ENCODE measurements at places on chromosomes 2 and 18. TPM values are rescaled to one million over a fixed set of nuclear protein-coding genes. Genes with fewer than 3 reads are reported as not detected.

Gene SGPP2
- total RNA-seq: 19.8 TPM

Gene PSMA8
- not detected for total RNA-seq

Gene KCNS3
- total RNA-seq: not detected

Gene SLC5A7
- total RNA-seq: not detected

Gene RAPH1
- total RNA-seq: 0.21 TPM

GRCh38 chr2:171160956-171161740 lies 455 bp upstream of the TLK1 start:
- H3K4me3 ChIP-seq: peak overlapping the region; percentile 91
- peak overlapping the region; percentile 96 for H3K27ac ChIP-seq
- no peaks in the 10 kb centered on the region for H3K36me3 ChIP-seq
- H3K4me1 ChIP-seq: peaks cover 19% of the 10 kb centered on the region
- no peaks in the 10 kb centered on the region for H3K27me3 ChIP-seq

- no peak overlapping the region for H3K4me3 ChIP-seq
- H3K27me3 ChIP-seq: no peaks in the 10 kb centered on the region
- H3K4me1 ChIP-seq: no peaks in the 10 kb centered on the region
- DNase-seq: no peak
Observed at GRCh38 chr2:61141151-61141550, 20.8 kb upstream of the C2orf74 start.

DNA sequence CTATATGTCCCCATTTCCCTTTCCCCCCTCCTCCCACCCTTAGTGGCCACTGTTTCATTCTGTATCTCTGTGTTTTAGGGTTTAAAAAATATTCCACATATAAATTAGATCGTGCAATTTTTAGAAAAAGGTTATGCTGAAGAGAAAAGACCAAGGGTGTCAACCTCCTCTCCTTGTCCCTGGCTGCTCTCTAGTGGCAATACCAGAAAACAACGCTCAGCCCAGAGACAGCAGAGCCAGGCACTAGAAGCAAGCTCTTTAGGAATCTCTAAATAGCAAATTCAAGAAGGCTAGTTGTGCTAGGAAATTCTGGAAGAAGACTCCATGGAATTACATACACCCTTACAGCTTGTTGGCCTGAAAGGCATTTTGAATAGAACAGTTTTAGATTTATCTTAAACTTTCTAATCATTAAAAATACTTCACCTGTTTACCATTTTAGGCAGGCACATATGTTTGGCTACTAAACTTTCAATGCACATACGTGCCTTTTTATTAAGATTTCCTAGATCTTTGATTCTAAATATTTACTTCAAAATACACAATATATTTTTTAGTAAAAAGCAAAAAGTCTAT lies 35.1 kb upstream of the RASGRP3 start:
- H3K36me3 ChIP-seq: no peaks in the 10 kb centered on the region
- no peak overlapping the region for H3K27ac ChIP-seq
- no peak overlapping the region for H3K4me3 ChIP-seq
- no peaks in the 10 kb centered on the region for H3K4me1 ChIP-seq
- H3K27me3 ChIP-seq: no peaks in the 10 kb centered on the region

- H3K36me3 ChIP-seq: no peaks in the 10 kb centered on the region
- no peak overlapping the region for H3K4me3 ChIP-seq
- no peak overlapping the region for H3K27ac ChIP-seq
Observed at GRCh38 chr2:133814890-133815289, 246.6 kb upstream of the NCKAP5 start.

- H3K4me3 ChIP-seq: no peak overlapping the region
- peaks cover 5% of the 10 kb centered on the region for H3K27me3 ChIP-seq
- no peak for DNase-seq
- H3K36me3 ChIP-seq: no peaks in the 10 kb centered on the region
Observed at GRCh38 chr2:136444323-136444722, 321.0 kb upstream of the THSD7B start.

DNA sequence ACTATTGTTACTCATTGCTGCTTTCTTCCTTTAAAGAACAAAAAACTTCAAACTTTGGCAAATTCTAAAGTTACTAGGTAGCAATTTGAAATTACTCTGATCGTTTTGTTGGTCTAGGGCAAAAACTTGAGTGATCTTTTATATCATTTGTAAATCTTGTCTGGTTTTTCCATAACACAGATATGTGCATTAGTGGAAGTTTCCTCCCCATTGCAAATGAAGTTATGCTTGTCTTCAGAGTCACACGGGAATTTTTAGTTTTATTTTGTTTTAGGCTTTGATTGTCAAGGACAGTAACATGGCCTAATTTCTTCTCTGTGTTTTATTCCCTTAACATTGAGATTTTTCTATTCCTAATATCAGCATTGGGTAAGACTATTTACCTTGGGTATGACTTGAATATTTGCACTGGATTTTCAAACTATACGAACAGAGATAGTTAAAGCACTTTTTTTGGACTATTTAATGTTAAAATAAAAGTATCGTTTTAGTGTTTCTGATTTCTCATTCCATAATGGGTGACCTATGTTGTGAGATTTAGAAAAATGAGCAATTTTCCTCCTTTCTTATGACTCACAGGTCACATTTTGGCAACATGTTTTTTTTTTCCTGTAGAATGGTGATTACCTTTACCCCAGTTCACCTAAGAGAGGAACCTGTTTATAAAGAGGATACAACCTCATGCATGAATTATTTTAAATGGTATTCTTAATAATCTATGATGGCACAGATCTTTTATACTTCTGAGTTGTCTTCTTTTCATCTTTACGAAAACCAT lies 65.0 kb downstream of the BABAM2 start:
- no peak overlapping the region for H3K27ac ChIP-seq
- no peaks in the 10 kb centered on the region for H3K36me3 ChIP-seq
- no peak for DNase-seq
- H3K4me3 ChIP-seq: no peak overlapping the region
- H3K4me1 ChIP-seq: peaks cover 4% of the 10 kb centered on the region
- no peaks in the 10 kb centered on the region for H3K27me3 ChIP-seq

GRCh38 chr2:172642301-172643020 lies 86.6 kb downstream of the PDK1 start:
- no peak overlapping the region for H3K27ac ChIP-seq
- H3K4me3 ChIP-seq: no peak overlapping the region
- no peaks in the 10 kb centered on the region for H3K36me3 ChIP-seq
- DNase-seq: no peak

DNA sequence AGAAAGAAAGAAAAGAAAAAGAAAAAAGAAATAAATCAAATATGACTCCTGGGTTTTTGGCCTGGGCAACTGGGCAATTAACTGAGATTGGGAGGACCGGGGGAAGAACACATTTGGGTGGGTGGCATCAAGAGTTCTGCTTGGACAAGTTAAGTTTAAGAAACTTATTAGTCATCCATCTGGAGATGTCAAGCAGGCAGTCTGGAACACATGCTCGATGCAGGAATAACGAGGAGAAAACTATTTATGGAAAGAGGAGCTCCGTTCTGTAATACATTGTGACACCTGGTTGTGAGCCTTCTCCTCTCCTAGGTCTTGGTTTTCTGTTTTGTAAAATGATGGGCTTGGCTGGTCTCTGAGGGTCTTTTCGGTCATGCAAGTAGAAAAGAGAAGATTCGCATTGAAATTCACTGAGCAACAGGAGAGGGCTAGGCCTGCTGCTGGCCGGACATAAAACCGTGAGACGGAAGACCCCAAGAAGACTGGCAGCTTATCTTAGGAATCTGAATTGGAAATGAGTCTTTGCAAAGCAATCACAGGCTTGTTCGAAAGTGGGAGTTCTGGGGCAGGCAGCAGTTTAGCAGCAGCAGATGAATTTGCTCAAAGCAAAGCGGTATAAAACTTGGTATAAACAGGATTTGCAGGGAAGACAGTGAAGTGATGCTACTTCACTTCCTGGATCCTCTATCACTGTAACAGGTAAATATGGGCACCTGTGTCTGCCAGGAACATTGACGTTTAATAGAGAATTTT lies 51.4 kb downstream of the E2F6 start:
- DNase-seq: no peak
- no peaks in the 10 kb centered on the region for H3K4me1 ChIP-seq
- no peak overlapping the region for H3K27ac ChIP-seq
- no peaks in the 10 kb centered on the region for H3K36me3 ChIP-seq
- no peak overlapping the region for H3K4me3 ChIP-seq

DNA sequence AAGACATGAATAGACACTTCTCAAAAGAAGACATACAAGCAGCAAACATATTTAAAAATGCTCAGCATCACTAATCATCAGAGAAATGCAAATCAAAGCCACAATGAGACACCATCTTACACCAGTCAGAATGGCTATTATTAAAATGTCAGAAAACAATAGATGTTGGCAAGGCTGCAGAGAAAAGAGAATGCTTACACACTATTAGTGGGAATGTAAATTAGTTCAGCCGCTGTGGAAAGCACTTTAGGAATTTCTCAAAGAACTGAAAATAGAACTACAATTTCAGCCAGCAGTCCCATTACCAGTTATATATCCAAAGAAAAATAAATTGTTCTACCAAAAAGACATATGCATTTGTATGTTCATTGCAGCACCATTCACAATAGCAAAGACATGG lies 61.7 kb downstream of the STRADB start:
- H3K36me3 ChIP-seq: no peaks in the 10 kb centered on the region
- H3K4me3 ChIP-seq: no peak overlapping the region
- no peaks in the 10 kb centered on the region for H3K27me3 ChIP-seq
- DNase-seq: no peak
- H3K27ac ChIP-seq: no peak overlapping the region

- no peak overlapping the region for H3K27ac ChIP-seq
- DNase-seq: no peak
- H3K4me3 ChIP-seq: no peak overlapping the region
- no peaks in the 10 kb centered on the region for H3K36me3 ChIP-seq
Observed at GRCh38 chr18:32209685-32210445, 20.0 kb downstream of the MEP1B start.

DNA sequence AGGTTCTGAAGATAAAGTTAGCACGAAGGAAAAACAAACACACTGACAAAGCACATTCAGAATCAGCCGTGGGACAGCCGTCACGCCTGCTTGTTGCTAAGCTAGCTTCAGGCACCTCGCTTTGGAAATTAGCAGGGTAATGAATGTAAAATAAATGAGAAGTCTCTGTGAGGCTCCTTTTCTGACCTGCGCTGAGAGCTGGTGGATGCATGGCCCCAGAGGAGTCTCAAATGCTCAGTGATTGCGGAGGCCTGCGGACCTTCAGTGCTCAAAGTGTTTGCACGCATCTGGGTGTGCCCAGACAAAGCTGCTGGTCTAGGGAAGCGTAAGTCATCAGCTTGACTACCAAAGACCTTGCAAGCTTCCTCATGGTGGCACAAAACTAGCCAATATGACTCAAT lies 50.6 kb downstream of the CD8B2 start:
- H3K36me3 ChIP-seq: no peaks in the 10 kb centered on the region
- no peak overlapping the region for H3K4me3 ChIP-seq
- no peak for DNase-seq
- H3K27ac ChIP-seq: no peak overlapping the region
- H3K4me1 ChIP-seq: no peaks in the 10 kb centered on the region

DNA sequence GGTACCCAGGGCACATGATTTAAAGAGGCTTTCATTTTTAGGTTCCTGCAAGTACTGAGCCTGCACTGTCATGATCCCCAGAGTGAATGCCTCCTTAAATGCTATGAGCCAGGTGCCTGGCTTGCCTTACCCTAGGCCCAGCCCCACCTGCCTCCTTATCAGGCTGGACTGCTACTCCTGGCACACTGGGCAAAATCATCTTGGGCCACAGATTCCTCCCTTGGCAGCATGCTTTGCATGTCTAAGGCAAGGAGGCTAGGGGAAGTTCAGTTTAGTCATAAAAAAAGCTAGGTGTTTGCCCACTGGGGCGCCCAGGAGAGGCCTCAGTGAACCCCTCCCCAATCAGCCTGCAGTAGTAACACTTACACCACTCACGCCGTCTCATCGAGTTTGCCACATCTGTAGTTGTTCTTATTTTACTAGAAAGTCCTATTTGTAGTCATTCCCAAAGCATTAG lies 45.1 kb downstream of the LBH start:
- no peak overlapping the region for H3K27ac ChIP-seq
- DNase-seq: no peak
- H3K4me1 ChIP-seq: no peaks in the 10 kb centered on the region
- no peak overlapping the region for H3K4me3 ChIP-seq
- H3K36me3 ChIP-seq: no peaks in the 10 kb centered on the region

DNA sequence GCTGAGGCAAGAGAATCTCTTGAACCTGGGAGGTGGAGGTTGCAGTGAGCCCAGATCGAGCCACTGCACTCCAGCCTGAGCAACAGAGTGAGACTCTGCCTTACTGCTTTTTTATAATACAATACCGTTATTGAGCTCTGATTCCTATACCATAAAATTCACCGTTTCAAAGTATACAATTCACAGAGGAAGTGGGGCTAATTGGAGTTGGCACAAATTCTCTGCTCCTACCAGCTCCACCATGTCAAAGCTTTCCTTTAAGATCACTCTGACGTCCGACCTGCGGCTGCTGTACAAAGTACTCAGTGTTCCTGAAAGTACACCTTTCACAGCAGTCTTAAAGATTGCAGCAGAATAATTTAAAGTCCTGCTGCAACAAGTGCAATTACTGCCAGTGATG lies 29.6 kb upstream of the CYBRD1 start:
- no peak for DNase-seq
- H3K4me3 ChIP-seq: no peak overlapping the region
- no peaks in the 10 kb centered on the region for H3K4me1 ChIP-seq
- H3K27me3 ChIP-seq: no peaks in the 10 kb centered on the region
- no peak overlapping the region for H3K27ac ChIP-seq

DNA sequence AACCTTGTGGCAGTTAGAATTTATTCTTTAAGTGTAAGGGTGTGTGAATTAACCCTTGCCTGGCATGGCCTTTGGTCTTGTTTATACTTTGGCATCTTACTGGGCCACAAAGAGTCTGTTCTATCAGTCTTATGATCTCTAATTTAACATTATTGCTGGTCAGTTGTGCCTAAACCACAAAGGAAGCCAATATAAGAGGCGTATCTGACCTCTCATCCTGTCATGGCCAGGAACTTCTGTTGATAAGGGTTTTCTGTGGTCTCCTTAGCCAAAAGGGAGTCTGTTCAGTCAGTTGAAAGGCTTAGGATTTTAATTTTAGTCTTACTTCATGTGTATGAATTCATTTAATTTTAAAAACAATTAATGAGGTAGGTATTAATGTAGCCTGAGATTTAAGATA lies 127.2 kb downstream of the LRRTM4 start:
- no peak overlapping the region for H3K27ac ChIP-seq

DNA sequence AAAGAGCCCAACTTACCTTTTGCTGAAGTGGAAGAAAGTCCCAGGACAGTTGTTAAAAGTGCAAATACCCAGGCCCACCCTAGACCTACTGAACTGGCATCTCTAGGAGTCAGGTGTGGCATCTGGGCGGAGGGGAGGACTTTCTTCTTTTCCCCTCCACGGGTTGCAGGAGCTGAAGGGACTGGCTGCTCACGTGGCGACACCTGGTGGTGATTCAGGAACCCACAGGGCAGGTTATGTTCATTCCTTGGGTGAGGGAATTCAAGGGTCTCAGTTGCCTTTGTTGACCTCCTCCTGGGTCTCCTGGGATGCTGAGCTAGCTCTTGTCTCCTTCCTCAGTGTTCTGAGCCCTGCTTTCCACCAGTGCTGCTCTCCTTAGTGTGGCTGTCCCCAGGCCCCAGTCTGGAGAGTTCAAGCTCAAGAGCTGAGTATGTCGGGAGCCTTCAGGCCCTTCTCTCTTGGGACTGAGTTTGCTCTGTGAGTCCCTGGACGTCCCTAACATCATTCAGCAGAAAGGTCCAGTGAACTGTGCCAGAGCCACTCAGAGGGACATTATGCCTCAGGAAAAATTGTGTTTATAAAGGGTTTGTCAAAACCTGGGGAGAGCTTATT lies 56.9 kb downstream of the DYSF start:
- H3K4me3 ChIP-seq: no peak overlapping the region
- no peaks in the 10 kb centered on the region for H3K4me1 ChIP-seq
- peaks cover 6% of the 10 kb centered on the region for H3K27me3 ChIP-seq
- no peak for DNase-seq
- no peaks in the 10 kb centered on the region for H3K36me3 ChIP-seq

GRCh38 chr2:152925547-152926448 lies 207.4 kb downstream of the ARL6IP6 start:
- no peaks in the 10 kb centered on the region for H3K36me3 ChIP-seq
- no peak overlapping the region for H3K4me3 ChIP-seq
- peak; percentile 11 for DNase-seq

Data from GM12878 (cell line).